ENCODE measurements at places on chromosomes 7 and 10.
A peak's percentile ranks its signal among the peaks of the same experiment; 100 is the strongest.

DNA sequence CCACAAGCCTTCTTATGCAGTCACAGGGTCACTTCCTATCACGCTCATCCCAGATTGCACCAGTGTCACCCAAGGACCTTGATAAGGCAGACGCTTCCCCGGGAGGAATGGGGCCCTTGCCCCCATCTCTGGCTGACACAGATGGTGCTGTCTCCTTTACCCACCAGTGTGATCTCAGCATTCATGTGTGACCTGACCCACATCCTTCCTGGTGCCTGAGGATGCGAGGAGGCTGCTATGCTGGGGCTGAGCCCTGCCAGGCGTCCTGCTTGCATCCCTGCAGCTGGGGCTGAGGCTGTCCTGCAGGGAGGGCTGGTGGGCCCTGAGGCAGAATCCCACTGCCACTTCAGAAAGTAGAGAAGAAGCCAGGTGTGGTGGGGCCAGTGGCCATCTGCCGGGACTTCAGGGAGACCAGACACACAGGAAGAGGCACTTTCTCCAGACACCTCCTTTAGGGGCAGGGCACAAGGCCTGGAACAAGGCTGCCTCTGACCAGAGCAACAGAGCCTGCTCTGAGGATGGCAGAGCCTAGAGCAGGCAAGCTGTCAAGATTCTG lies 35.3 kb downstream of the RASGEF1A start:
- DNase-seq: no peak

- no peak for DNase-seq
Measured at GRCh38 chr7:111985798-111986197, 220.4 kb downstream of the DOCK4 start.

DNA sequence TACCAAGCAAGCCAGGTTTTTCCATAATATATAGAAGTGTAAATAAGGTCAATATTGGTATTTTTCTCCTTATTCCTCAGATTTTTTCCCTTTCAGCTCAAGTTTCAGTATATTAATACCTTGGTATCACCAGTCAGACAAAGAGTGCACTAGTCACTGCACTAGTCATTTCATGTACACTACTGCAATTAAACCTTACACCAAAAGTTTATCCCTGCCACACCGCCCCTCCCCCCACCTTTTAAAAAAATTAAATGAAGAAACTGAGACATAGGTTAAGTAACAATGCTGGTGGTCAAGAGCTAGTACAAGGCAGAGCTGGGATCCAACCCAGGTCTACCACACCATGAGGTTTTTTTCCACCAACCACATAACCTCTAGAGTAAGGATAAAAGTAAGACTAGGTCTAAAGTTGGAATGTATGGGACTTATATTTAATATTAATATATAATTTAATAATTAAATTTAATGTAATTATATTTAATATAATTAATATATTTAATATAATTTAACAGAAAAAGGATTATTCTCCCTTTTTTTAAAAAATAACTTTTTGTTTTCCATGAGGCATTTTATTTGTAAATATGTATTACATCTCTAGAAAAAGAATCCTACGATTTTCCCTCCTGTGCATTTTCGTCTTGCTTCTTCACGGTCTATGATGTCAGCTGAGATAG lies 68.5 kb downstream of the NT5C2 start:
- no peak for DNase-seq

GRCh38 chr10:48807791-48808470 lies 123.3 kb downstream of the WDFY4 start:
- DNase-seq: no peak

DNA sequence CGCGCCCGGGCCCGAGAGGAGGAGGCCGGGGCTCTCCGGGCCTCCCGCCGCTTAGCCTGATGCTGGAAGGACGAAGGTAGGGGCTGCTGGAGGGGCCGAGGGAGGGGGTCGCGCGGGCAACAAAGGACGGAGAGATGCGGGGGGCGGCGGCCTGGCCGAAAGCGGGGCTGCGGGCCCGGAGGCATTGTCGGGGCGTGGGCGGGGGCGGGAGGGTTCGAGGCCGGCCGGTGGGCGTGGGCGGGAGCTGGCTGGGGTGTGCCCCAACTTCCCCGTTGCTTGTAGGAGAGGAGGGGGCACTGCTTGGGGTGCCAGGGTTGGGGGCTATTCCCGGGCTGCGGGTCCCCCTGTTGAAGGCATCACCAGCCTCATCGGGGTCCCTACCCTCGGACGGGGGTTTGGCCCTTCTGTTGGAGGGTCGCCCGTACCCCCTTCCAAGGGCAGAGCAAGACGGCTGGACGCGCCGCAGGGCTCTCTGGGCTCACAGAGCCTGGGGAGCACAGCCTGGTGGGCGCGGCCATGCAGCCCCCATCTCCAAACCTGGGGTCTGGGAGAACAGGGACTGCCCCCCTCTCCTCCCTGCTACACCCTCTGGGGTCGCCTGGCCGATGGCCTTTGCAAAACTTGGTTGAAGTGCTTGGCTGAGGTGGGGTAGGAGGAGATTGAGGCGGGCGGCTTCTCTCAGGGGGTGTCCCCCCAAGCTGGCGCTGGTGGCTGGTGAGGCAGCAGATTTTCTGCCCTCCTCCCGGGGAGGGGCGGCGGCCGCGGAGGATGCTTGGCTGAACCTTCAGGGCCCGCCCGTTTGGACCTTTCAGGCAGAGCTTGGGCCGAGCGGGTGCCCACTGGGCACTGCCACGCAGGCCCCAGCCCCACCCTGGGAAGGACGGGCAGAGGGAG lies 699 bp downstream of the CLIP2 start:
- no peak for DNase-seq

GRCh38 chr7:147984265-147984664 lies 606.3 kb upstream of the C7orf33 start:
- no peak for DNase-seq

GRCh38 chr10:90413196-90413595 lies 444.6 kb downstream of the HTR7 start:
- DNase-seq: no peak

GRCh38 chr10:90905925-90906324 lies 15.0 kb downstream of the ANKRD1 start:
- DNase-seq: no peak

DNA sequence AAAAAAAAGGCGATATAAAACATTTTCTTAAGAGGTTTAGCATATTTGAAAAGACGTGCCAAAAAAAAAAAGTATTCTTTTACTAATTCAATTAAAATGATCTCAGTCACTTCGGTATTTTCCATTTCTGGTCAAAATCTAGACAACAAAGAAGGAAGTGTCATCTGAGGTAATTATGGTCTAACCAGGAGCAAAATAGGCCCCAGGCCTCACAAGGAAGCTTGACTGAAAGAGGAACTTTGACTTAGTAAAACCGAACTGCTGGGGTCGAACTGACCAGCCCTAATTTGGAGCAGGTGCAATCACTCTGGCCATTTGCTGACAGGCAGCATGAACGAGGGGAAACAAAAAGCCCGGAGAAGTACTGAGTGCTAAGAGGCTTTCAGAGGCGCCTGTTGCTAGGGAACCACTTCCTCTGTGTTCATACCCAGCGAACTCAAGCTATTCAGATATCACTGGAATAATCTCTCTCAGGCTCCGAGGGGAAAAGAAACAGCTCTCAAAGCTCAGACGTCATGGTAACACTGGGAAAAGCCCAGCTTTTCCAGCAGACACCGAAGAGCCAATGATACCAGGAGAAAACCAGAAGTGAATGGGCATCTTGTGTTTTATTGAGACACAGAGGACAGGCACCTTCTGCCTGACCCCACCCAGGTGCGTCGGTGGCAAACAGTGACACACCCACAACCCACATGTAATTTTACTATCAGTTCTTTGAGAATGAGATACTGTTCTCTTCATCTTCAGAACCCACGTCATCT lies 126.5 kb downstream of the FAM107B start:
- peak; percentile 56 for DNase-seq

- DNase-seq: no peak
Measured at GRCh38 chr10:42623929-42624328, 14.4 kb downstream of the ZNF33B start.

GRCh38 chr7:101576998-101577397 lies 52.1 kb downstream of the MYL10 start:
- no peak for DNase-seq

- no peak for DNase-seq
Measured at GRCh38 chr7:80591654-80592053, 46.8 kb upstream of the CD36 start.

- no peak for DNase-seq
Measured at GRCh38 chr7:157722137-157723060, 385.6 kb downstream of the DNAJB6 start.

DNA sequence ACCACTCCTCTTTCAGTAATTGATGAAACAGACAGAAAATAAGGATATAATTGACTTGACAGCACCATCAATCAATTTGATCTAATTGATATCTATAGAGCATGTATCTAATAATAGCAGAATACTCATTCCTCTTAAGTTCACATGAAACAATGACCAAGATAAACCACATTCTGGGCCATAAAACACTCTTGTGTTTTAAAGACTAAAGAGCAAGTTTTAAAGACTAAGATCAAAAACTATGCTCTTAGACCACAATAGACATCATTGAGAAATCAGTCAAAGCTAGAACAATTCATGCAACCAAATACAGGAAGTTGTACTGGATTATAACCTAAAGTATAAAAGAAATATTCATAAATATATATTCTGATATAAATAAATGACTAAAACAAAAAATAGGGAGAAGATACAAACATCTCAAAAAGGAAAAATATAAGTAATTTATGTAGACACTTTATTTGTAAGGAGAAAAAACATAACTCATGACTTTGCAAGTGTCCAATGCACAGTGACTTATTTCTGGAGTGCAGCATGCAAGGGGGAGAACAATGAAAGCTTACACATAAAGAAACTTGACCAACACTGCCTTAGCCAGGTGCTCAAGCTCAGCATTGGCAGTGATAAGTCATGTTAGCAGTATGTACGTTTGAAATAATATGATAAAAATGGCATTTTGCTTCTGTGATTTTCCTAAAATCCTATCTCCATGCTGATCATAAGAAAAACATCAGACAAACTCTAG lies 312.7 kb upstream of the IGFBP3 start:
- DNase-seq: no peak

DNA sequence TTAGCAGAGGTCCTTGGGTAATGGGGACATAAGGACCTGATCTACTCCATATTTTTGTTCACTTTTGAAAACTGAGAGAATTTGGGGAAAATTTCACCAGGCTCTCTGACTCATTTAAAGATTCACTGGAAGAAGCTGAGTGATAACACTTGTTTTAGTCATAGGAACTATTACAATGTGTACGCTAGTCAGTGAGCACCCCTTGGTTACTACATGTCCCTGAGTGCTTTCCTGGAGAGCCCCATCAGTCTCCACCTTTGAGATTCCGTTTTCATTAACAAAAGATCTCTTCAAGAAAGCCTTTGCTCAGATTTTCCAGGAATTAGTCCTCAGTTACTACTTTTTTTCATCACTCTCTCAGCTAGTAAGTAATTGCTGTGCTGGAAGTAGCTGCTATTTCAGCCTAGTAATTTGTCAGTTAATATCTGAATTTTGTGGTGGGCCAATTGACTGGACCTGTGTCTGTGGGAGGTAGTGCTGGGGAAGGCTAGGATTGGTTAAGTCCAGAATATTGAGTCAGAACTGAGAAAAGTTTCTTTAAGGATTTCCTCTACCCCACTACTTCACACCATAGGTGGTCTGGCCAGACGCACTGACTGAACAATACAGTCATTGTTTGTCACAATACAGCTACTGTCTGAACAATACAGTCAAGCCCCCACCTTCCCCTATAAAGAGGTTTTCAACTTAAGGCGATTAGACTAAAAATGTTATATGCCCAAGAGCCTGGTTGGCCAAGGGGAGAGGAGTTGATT lies 235.0 kb downstream of the CCDC7 start:
- DNase-seq: no peak

- no peak for DNase-seq
Measured at GRCh38 chr7:46494028-46494427, 573.0 kb upstream of the IGFBP3 start.

GRCh38 chr7:4888161-4888560 lies 4.6 kb upstream of the RADIL start:
- no peak for DNase-seq

- DNase-seq: peak; percentile 24
Measured at GRCh38 chr10:119207713-119208552, 562 bp downstream of the GRK5 start.

DNA sequence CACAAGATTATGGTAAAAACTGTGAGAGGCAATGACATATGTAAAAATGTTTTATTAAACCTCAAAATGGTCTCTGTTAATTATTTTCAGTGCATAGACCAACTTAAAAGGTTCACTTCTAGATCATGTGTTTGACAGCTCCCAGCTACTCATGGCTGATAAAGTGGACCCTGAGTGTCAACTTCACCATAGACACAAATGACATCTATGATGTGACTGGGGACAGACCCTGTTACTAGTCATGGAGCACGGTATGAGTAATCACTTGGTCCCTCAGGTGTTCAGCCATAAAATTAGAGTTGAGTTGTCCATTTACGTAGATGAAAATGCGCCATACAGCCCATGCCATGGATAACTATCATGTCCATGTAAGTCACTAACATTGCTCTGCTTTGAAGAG lies 199.8 kb downstream of the ZNF365 start:
- DNase-seq: no peak

DNA sequence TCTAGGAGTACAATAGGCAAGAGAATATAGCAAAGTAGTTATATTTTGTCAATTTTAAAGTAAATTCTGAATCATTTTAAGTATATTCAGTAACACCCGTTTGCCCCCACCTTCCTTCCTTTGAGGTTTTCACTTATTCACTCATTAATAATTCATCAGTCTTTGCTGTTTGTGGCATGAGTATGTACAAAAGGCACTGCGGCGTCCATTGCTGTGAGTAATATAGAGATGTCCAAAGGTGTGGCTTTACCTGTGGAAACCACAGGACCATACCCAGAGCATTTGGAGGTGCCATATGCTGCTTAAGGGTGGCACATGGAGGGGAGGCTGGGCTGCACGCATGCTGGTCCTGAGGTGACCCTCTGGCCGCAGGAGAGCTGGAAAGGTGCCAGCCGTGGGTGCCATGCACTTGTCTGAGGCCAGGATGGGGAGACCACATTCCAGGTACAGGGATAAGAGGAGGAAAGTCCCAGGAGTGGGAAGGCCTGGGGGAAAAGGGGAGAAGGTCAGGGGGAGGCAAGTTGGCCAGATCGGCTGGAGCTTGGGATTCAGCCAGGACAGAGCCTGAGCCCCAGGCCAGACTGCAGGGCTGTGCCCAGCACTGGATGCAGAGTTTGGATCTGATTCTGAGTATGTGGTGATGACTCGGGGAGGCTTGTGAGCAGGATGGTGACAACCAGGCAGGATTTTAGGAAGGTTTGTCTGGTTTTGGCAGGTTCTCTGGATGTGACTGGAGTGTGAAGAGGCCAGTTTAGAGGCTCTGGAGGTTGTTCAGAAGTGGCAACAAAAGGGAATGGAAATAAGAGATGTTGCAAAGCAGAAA lies 223.4 kb downstream of the MGMT start:
- no peak for DNase-seq

GRCh38 chr10:104580774-104581675 lies 60.1 kb upstream of the SORCS3 start:
- peak; percentile 25 for DNase-seq

DNA sequence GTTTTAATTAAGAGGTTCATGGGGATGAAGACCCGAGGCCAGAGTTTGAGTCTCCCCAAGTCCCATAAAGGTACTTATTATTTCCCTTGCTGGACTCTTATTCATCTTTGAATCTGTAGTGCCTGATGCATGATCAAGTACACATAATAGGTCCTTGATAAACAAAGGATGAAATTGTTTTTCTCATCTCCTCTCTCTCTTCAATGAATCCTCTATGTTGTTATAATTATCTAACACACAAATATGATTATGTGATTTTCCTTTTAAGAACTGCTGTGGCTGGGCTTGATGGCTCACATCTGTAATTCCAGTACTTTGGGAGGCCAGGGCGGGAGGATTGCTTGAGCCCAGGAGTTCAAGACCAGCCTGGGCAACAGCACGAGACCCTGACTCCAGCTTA lies 117.7 kb downstream of the BAMBI start:
- no peak for DNase-seq
